ENCODE measurements at places on chromosomes 13 and 19.

DNA sequence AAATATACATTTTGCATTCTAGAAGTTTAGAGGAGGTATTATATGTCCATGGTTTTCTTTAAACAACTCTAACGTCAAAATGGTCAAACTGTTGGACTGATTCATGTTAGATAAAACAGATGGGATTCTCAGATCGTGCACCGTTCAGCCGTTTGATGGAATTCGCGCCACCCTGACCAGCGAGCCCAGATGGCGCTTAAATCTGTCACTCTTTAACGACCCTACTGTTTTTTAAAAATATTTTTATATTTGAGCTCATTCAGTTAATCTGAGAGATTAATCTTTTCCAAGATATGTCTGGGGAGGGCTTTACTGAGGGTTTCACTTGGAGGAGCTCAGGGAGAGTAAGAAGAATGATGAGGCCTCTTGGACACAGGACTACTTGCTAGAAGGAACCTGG, 164.4 kb downstream of the TM9SF2 start:
- DNase-seq: no peak

DNA sequence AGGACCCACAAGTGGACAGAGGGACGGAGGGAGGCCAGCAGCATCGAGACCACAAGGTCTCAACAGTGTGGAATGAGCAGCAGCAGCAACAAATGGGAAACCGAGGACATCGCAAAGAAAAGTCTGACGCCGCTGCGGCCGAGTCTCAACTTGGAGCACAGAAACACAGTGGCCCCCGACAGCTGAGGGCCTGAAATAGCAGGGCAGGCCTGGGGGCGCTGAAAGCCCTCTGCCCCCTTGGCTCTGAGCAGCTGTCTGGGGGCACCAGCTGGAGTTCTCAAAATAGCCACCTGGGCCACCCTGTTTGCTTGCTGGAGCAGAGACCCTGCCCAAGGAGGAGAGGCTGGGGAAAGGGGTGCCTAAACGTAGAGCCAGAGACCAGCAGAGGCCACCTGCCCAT, 5.9 kb upstream of the ISYNA1 start:
- DNase-seq: no peak

- no peak for DNase-seq
Observed at GRCh38 chr19:3494051-3494450, 6.4 kb downstream of the DOHH start.

DNA sequence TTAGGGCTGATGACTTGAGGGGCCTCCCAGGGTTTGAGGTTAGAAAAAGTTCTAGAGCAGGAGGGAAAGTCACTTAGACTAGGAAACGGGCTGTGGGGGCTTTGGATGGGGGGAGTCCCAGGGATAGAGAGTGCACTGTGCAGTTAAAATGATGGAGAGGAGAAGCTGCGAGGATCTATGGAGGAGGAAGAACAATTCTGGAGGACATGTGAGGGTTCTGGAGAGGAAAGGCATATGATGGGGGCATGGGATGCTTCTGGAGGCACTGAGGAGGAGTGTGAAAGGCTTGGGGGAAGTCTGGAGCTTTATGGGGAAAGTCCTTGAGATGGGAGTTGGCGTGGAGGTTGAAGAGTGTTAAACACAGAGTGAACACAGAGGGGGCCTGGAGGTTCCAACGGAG, 2.2 kb downstream of the KCNC3 start:
- no peak for DNase-seq

DNA sequence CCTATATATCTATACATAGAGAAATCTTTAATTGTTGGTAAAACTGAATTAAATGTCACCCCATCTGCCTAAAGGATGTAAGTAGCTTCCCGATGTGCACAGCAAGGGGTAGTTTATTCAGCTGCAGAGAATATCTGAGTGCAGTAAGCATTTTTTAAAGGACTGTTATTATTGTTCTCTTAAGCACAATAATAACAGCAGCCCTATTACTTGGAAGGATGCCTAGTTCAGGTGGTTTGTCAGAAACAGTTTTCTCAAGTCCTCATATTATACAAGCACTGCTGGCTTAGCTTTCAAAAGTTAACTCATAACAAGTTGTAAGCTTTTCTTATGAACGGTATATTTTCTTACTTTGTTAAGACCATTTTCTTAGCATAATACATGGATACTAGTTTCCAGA, 142.6 kb downstream of the CRYL1 start:
- DNase-seq: no peak

DNA sequence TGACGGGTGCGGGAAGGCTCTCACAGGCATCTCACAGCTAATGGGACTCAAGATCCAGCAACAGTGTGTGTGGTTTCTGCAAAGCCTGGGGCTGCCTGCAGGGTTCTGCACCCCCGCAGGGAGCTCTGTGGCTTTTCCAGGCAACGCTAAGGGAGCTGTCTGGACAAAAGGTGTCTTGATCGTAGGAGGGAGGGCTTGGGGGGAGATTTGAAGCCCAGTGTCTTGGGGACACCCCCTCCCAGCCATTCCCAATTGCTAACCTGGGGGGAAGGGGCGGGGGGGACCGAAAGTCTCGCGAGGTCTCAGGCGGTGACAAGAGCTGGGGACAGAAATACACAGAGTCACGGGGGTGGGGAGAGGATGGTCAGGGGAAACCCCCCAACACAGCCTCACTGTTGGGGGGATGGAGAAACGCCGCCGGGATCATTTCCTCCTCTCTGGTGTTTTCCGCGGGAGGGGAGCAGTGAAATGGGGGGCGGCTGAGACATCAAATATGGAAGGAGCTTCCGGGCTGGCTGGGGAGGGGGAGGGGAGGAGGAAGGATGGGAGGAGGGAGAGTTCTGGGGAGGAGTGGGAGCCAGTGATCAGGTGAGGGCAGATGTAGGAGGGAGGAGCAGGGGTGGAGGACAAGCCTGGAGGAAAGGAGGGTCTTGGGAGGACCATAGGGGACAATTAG, 13.3 kb downstream of the KCNC3 start:
- DNase-seq: no peak

GRCh38 chr13:84741253-84741652, 859.0 kb upstream of the SLITRK1 start:
- no peak for DNase-seq

- DNase-seq: no peak
Observed at GRCh38 chr13:50529154-50529882, 314.2 kb downstream of the DLEU7 start.

DNA sequence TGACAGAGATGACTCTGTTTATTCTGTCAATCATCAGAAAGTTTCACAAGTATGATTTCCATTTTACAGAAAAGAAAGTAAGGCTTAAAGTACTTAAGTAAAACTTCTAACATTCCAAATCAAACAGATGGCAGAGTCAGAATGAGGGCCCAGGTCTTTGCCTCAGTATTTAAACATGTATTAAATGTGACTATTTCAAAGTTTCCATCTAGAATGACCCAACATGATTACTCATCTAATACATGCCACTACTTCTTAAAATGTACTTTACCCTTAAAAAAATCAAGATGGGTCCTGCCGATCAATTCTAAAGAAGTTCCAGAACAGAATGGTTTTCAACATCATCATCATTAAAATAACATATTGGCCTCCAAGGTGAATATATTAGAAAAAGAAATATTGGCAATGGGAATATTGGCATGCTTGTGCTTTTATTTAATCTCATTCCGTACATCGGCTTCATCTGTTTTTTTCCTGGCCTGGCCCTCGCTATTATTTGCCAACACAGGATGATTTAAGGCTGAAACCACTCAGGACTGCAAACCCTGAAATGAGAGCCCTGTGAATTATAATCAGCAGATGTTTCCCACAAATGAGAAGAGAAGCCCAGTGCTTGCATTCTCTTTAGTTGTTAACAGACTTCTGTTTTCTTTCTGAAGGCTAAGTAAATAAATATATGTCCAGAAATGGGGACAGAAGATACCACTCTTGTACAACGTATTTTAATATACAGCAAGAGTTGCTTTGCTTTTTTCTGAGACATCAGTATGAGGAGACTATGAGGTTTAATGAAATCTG, 340.0 kb downstream of the DNAJC15 start:
- DNase-seq: no peak

GRCh38 chr19:46463516-46463915, 7.8 kb downstream of the PNMA8A start:
- DNase-seq: no peak

DNA sequence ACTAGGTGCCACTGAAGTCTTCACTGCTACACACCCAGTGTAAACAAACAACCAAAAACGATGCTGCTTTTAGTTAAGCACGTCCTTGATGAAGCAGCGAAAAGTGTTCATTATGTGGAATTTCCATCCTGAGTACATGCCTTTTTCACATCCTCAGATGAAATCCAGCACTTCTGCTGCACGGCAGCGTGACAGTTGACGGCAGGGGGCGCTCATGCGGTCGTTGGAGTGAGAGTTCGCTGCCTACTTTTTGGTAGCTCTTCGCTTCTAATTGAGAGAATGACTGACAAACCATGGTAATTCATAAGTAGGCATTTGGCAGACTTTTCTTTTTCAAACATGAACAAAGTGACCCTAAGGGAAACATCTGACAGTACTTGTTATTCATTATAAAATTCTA, 1124.9 kb downstream of the EFNB2 start:
- peak; percentile 2 for DNase-seq
